ENCODE measurements at places on chromosomes 2 and 18.

GRCh38 chr2:168475636-168476035 is 19.6 kb downstream of the CERS6 start:
- H3K27ac ChIP-seq = no peak overlapping the region
- peaks cover 11% of the 10 kb centered on the region for H3K4me1 ChIP-seq
- DNase-seq = no peak
- no peaks in the 10 kb centered on the region for H3K27me3 ChIP-seq

DNA sequence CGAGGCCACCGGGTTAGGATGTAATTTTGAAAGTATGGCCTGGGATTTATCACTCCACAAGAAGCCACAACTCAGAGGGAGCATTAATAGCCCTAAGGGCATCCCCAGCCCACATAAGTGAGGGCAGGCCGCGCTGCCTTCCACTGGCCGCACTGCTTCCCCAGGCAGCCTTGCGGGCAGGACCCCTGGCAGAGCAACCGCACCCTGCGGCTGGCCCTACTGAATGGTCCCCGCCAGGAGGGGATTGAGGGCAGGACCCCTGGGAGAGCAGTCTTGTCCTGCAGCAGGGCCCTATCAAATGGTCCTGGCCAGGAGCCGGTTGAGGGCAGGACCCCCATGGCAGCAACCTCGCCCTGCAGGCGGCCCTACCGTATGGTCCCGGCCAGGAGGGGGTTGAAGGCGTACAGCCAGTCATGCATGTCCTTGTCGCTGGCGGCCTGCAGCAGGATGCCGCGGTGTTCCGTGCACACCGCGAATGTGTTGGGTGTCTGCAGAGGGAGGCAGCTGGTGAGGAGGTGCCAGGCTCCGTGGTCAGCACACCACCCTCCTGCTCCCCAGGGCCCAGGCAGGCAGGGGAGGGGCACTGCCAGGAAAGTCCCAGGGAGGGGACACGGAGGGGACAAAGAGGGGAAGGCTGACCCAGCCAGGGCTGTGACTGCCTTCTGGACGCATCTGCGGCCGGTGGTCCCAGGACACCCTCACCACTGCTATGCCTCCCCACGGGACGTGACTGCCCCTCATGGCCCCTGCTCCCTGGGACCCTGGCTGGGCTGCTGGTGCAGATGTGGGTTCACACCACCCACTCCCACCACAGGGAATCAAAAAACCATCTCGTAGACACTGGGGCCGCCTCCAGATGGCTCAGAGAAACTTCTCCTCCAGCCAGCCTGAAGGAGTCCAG is 26.3 kb downstream of the AQP12A start:
- no peak overlapping the region for H3K27ac ChIP-seq
- H3K36me3 ChIP-seq = no peaks in the 10 kb centered on the region
- no peaks in the 10 kb centered on the region for H3K27me3 ChIP-seq
- DNase-seq = no peak

DNA sequence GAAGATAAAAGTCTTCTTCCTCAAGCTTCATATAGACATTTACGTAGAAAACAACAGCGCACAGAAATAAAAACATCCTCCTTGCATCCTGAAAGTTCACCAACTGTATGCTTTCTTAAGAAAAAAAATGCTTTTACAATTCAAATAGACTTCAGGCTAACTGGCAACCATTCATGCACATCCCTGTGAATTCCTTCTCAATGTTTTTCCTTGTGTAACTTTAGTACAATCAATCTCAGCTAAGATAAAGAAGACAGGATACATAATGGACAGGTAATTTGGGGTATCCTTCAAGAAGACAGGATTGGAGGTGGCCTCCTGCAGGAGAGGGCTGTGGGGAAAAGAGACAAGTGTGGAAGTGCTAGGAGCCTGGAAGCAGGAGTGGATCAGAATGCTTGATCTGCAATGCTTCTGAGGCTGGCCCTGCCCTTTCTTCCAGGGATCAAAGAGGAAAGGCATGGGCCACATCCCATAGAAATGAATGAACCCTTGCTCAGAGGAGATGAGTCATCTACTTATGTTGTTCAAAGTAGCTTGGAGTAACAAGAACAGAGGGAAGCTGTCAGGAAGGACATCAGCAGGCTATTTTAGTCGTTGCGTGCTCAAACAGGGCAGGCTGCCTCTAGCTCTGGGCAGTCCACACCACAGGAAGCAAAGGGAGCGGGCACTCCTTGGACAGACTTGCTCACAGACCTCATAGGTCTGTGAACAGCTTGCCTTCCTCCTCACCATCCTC is 126.6 kb downstream of the TMEM131 start:
- no peaks in the 10 kb centered on the region for H3K36me3 ChIP-seq
- peak overlapping the region; percentile 37 for H3K27ac ChIP-seq
- no peaks in the 10 kb centered on the region for H3K27me3 ChIP-seq
- peaks cover 36% of the 10 kb centered on the region for H3K4me1 ChIP-seq
- no peak overlapping the region for H3K4me3 ChIP-seq
- no peak for DNase-seq

GRCh38 chr2:205700331-205701132 is 18.2 kb downstream of the NRP2 start:
- no peaks in the 10 kb centered on the region for H3K27me3 ChIP-seq
- H3K27ac ChIP-seq = peak overlapping the region; percentile 66
- H3K36me3 ChIP-seq = no peaks in the 10 kb centered on the region
- peaks cover 94% of the 10 kb centered on the region for H3K4me1 ChIP-seq

GRCh38 chr2:54360055-54360792 is 95.9 kb upstream of the SPTBN1 start:
- H3K36me3 ChIP-seq = no peaks in the 10 kb centered on the region
- peak overlapping the region; percentile 56 for H3K27ac ChIP-seq
- H3K4me1 ChIP-seq = no peaks in the 10 kb centered on the region
- no peaks in the 10 kb centered on the region for H3K27me3 ChIP-seq
- H3K4me3 ChIP-seq = no peak overlapping the region
- DNase-seq = no peak

DNA sequence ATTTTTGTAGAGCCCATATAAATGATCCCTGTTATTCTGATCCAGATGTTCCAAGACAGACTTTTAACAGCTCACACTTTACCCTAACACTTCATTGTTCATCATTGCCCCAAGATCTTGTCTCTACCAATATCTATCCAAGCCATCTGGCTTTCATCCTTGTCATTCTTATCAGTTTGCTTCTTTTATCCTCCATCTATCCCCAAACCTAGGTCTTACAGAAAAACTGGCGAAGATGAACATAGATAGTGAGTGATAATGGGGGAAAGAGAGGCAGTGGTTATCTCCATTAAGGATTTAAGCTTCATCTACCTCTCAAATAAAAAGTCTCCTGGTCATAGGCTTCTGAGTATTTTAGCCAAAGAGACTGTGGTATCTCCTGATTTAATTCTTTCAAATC is 89.5 kb downstream of the DHRS9 start:
- H3K27ac ChIP-seq = no peak overlapping the region
- no peak overlapping the region for H3K4me3 ChIP-seq

DNA sequence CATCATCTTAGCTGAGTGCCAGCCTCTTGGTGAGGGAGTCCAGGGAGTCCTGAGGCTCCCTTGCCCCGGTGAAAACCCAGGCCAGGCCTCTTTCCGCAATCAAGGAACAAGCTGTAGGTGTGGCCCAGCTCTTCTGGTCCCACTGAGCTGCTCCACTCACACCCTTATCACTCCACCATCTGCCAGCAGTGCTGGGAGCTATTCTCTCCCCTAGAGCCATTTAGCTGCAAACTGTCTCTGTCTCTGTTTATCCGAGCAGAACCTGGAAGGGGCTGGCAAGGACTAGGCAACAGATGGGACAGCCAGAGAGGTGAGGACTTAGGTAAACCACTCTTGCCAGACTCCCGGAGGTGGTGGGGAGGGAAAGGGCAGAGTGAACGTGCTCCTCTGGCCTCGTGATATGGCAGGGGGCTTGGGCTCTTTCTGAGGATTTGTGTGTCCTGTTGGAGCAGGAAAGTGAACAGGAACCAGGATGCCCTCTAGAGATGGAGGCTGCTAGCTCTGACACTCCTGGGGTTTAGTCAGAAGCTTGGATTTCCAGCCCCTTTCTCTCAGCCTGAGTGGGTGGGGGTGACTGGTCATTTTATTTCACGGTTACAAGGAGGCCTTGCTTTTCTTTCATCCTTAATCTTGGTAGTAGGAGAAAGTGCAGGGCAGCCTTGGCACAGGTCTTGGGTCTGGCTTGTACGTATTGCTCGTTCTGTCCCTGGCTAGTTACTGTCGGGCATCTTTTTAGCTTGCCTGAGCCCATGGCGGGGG is 19.6 kb downstream of the B3GNT2 start:
- peak overlapping the region; percentile 69 for H3K27ac ChIP-seq
- H3K4me3 ChIP-seq = no peak overlapping the region
- DNase-seq = no peak
- H3K36me3 ChIP-seq = no peaks in the 10 kb centered on the region
- H3K27me3 ChIP-seq = no peaks in the 10 kb centered on the region

GRCh38 chr2:151481744-151482143 is 72.0 kb downstream of the RIF1 start:
- H3K27me3 ChIP-seq = no peaks in the 10 kb centered on the region
- no peak overlapping the region for H3K27ac ChIP-seq
- no peak for DNase-seq
- peaks cover 78% of the 10 kb centered on the region for H3K36me3 ChIP-seq
- H3K4me3 ChIP-seq = no peak overlapping the region

GRCh38 chr18:32530947-32531651 is 60.4 kb upstream of the GAREM1 start:
- H3K36me3 ChIP-seq = no peaks in the 10 kb centered on the region
- no peak for DNase-seq
- no peak overlapping the region for H3K4me3 ChIP-seq

- no peak for DNase-seq
- no peak overlapping the region for H3K4me3 ChIP-seq
- no peaks in the 10 kb centered on the region for H3K27me3 ChIP-seq
- no peaks in the 10 kb centered on the region for H3K36me3 ChIP-seq
These were observed 41.0 kb upstream of the GPR17 start for GRCh38 chr2:127604986-127605385.

DNA sequence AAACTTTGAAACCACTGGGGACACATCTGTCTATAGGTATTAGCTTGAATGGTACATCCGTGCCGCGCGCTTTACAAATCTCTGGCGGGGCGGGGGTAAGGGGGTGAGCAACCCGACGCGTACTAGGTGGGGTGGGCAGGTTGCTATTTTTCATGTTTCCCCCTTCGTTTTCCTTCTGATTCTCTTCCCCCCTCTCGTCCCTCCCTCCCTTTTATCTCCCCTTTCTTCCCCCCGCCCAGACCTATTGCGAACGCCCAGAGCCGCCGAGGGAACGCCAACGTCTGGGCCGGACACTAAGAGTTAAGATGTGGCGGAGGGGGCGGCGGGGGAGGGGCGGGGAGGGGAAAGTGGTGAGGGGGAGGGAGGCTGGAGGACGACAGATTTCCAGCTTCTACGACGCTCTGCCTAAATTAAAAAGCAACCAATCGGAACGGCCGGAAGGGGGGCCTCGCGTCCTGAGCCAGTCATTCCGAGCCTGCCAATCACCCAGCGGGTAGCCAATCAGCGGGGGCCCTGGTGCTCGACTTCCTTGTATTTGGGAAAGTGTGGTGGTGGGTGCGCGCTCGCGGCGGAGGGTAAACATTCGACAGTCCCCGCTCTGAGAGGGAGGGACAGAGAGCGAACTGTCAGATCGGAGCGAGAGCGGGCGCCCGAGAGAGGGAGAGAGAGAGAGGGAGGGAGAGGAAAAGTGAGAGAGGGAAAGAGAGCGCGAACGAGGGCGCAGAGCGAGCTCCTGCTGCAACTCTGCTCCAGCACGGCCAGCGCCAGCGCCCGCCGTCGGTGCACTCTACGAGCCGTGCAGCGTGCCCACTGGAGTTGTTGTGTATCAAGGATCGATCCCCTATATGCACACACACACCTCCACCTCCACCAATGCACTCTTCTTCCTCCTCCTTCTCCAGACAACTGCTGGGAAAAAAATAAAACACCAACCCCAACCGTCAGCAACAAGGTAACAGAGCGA is at the start of gene POU3F3:
Gene POU3F3 (plus strand): TSS at position 582 of the 964 bp plus-strand sequence. CDS start 1,396 bp downstream, outside the sequence.
- H3K4me1 ChIP-seq = peaks cover 24% of the 10 kb centered on the region
- peak within 1 kb of the TSS; percentile 66 for H3K4me3 ChIP-seq
- H3K27me3 ChIP-seq = peaks cover 62% of the 10 kb centered on the region
- no peak within 1 kb of the TSS for H3K27ac ChIP-seq
- no peak for DNase-seq

DNA sequence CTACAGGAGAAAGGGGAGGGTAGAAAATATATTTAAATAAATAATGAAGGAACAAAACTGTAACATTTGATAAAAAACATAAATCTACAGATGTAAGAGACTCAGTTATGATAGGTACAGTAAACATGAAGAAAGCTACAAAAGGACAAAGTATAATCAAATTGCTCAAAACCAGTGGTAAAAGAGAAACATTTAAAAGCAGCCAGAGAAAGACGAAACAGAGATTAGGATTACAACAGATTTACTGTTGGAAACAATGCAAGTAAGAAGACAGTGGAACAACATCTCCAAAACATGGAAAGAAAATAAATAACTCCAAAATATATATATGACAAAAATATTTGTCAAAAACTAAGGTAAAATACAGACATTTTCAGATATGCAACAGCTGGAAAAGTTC is 307.7 kb upstream of the REV1 start:
- no peaks in the 10 kb centered on the region for H3K4me1 ChIP-seq
- no peak overlapping the region for H3K27ac ChIP-seq

DNA sequence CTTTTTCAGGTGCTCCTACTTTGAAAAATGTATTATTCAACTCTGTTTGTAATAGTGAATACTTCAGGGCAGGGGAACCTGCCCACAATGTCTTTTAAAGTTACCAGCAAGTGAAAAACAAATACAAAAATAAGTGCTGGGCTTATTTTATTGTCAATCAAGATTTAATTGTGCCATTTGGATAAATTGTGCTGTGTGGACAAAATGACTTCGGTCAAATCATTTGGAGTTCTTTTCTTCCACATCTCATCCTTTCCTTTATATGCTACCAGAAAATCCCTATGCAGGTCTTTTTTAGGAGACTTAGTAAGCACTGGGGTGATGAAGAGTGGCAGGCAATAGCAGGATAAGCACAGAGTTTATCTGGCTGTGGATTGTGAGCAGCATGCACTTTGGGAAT is 63.9 kb downstream of the NYAP2 start:
- DNase-seq = no peak
- H3K27ac ChIP-seq = no peak overlapping the region
- H3K27me3 ChIP-seq = no peaks in the 10 kb centered on the region
- no peaks in the 10 kb centered on the region for H3K4me1 ChIP-seq
- no peaks in the 10 kb centered on the region for H3K36me3 ChIP-seq
- no peak overlapping the region for H3K4me3 ChIP-seq

GRCh38 chr2:113895301-113895700 is 5.4 kb downstream of the ACTR3 start:
- H3K27ac ChIP-seq = peak overlapping the region; percentile 68
- no peak overlapping the region for H3K4me3 ChIP-seq
- peaks cover 34% of the 10 kb centered on the region for H3K4me1 ChIP-seq
- H3K36me3 ChIP-seq = no peaks in the 10 kb centered on the region
- no peak for DNase-seq

DNA sequence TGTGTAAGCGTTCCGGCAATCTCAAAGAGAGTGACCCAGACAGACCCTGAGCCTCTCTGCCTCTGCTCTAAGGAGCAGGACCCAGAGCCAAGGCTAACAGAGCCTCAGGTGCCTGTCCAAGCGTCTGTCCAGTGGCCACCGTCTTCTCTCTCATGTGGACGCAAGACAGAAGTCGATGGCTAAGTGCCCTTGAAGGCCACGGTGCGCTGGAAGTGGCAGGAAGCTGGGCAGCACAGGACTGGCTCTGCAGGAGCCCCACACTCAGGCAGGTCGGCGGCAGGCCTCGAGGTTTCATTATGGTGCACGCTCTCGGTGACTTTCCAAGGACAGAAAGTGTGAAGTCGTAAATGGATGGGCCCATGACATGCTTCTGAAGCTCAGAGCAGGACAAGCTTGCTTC is 49.1 kb downstream of the HDAC4 start:
- H3K36me3 ChIP-seq = peaks cover 50% of the 10 kb centered on the region
- no peaks in the 10 kb centered on the region for H3K27me3 ChIP-seq
- H3K4me1 ChIP-seq = no peaks in the 10 kb centered on the region
- no peak overlapping the region for H3K4me3 ChIP-seq
- no peak for DNase-seq

All from esophagus squamous epithelium (tissue), 5 donors.